Left hindlimb (tissue), 1 donor: ENCODE measurements at places on chromosomes 6 and 20.

GRCh38 chr6:136967876-136968752 is 46.0 kb downstream of the SLC35D3 start:
- DNase-seq = peak; percentile 43

- DNase-seq = no peak
Observed at GRCh38 chr6:159693894-159694545, 979 bp upstream of the SOD2 start.

DNA sequence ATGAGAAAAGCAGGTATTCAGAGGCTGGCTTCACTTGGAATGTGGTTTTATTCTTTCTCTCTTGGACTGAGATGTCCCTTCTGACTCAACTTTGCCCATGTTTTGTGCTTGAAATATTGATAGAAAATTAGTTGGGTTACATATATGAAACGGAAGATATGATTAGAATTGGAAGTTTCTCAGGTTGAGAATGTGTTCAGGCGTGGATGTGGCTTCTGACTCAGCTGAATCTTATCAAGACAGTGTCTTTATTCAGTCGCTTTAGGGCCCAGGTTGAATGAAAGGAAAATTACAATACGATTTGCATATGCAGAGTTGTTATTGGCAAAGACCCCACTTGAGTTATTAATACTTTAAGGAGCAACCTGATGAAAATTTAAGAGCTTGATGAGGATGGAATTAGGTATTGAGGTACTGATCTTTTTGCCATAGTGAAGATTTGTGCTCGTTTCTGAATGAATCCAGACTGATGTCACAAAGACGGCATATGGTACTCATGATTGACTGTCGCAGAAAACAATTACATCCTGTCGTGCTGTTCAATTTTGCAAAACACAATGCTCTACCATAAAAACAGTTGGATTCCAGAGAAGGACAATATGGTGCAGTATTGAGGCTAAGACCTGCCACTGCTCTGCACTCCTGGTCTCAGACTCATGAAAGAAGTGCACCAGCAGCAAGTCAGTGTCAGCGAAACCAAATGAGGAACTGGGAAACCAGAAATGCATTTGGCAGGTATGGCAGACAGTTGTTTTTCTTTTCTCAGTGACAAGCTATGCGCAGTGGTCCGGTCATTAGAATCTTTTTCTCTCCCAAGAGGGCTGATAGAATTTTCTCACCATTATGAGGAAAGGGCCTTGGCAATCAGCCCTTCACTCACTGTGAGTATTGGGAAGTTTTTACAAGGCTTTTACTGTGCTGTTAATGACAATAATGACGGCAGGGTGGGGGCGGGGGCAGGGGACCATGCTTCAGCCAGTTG is 158.3 kb downstream of the DOK5 start:
- no peak for DNase-seq

DNA sequence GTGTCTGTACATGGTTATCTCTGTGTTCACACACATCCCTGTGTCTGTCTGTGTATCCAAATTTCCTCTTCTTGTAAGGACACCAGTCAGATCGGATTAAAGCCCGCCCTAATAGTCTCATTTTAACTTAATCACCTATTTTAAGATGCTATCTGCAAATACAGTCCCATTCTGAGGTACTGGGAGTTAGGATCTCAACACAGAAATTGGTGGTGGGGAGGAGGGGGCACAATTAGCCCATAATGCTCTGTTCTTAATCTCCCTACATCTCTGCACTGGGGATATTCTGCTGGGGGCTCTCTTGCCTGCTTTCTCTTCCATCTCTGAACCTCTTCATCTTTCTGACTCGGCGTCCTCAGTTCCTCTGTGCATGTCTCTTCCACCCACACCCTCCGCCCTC is 320.7 kb downstream of the CDC5L start:
- DNase-seq = no peak

DNA sequence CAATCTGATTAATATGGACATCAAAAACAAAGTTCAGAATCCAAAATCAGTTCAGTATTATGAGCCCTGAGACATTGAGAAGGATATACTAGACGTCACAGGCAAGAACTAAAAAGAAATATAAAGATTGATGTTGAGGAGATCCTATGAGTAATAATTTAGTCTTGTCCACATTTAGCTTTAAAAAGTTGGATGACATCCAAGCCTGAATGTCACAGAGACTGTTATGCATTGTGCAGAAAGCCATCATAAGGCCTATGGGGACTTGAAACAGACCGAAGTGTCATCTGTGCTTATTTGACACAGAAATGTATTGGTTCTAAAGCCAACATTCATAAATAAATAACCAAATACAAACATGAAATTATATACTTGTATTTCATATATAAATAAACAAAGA is 581.8 kb upstream of the MMS22L start:
- no peak for DNase-seq

GRCh38 chr6:113338644-113339043 is 518.5 kb upstream of the MARCKS start:
- DNase-seq = no peak

DNA sequence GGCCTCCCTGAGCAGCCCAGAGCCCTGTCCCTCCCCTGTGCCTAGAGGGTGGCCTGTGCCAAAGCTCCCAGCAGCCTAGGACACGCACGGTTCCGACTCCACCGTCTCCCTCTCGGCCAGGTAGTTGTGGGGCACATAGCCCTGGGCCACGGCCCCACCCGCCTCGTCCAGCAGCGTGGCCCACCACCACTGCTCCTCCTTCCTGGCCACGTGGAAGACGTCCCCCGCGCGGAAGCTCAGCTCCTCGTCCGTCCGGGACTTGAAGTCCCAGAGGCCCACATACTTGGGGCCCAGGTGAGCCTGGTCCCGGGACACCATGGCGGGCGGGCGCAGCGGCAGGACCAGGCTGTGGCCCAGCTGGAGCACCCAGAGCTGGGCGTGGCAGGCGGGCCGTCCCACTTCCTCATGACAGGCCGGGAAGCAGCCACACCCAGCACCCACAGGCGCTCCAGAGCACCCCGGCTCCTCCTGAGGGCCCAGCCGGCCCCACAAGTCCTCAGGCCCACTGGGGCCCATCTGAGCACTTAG is at the start of gene PTK6:
Gene PTK6, minus strand, starts transcription at position 380 of the 528 bp plus-strand sequence. Its CDS starts 62 bp downstream, at position 318.
- no peak for DNase-seq

- no peak for DNase-seq
Observed at GRCh38 chr6:27679308-27679963, 206.5 kb upstream of the ZNF184 start.

- DNase-seq = no peak
Observed at GRCh38 chr6:119294984-119295383, 54.6 kb downstream of the MAN1A1 start.

GRCh38 chr6:163648868-163649267 is 234.3 kb downstream of the QKI start:
- no peak for DNase-seq

- no peak for DNase-seq
Observed at GRCh38 chr6:168117942-168118341, 38.9 kb upstream of the FRMD1 start.
